Hematopoietic multipotent progenitor cell treated with erythropoietin and hydrocortisone succinate and interleukin-3 and kit ligand, for 15 days (in vitro differentiated cells): ENCODE measurements at places on chromosomes 16 and 17.
A peak's percentile ranks its signal among the peaks of the same experiment; 100 is the strongest.

GRCh38 chr16:58495521-58496331 lies 4.2 kb upstream of the NDRG4 start:
- no peak for DNase-seq

- DNase-seq: no peak
Observed at GRCh38 chr16:19185510-19185851, 17.4 kb downstream of the SYT17 start.

DNA sequence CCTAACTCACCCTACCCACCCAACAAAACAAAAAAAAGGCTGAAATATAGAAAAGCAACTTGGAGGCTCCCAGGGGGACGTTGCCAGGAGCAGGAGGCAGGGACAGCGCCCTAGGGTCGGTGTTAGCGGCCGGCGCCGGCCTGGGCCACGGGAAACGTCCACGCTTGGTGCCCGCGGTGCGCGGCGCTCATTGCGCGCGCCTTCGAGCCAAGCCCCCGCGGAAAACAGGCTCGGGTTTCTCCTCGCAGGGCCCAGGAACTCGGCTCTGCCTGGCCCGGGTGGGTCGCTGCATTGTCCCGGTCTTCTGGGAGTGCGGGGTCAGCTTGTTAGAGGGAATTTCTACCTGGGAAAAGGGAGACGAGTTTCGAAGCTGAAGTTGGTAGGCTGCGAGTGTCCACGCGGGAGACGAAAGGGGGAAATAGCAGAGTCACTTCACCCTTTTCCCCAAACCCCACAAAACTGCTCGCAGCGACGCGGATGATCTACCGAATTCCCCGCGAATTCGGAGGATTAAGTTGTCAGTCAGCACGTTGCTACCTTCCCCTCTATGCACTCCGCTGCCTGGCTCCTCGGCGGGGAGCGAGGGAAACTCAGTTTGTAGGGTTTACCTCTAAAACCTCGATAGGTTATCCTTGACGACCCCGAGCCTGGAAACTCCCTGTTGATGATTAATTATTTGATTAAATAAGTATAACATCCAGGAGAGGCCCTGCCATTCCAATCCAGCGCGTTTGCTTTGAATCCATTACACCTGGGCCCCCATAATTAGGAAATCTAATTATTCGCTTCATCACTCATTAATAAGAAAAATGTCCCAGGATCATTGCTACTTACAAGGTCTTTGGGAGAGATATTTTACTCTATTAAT lies 751 bp upstream of the FOXC2 start:
- no peak for DNase-seq

- DNase-seq: no peak
Observed at GRCh38 chr17:57614742-57615141, 130.4 kb downstream of the CCDC182 start.

DNA sequence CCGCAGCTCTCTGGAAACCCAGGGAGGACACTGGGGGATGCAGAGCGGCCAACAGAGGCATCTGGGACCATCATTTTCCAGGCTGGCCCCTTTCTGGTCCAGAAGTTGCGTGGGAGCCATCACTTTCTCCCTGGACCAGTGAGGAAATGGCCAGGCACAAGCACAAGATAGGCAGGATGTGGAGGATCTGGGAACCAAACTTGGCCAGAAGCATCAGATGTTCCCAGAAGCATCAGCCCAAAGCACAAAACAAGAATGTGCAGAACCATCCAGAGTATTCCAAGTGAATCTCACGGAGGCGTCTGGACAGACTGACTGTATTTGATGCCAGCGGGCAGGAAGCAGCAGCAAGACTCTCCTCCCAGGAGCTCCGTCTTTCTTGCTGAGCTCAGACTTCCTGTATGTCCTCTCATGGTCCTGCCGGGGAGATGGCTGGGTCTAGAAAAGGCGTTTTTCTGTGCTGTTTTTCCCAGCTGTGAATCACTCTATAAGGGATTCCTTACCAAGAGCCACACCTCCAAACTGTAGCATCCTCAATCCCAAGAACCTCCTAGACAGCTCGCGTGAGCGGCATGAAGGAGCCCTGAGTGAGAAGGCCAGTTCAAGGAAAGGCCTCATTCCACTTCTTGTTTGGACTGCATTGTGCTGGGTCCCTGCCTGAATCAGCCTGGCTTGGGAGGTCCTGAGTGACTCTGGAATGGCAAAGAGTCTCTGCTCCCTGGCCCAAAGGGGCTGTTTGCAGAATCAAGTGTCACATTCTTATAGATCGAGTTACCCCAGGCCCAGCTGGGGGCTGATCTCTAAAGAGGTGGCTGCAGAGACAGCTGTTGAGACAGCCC lies 49.5 kb upstream of the MTSS2 start:
- no peak for DNase-seq

GRCh38 chr16:87203060-87203656 lies 114.0 kb downstream of the C16orf95 start:
- DNase-seq: peak; percentile 55

DNA sequence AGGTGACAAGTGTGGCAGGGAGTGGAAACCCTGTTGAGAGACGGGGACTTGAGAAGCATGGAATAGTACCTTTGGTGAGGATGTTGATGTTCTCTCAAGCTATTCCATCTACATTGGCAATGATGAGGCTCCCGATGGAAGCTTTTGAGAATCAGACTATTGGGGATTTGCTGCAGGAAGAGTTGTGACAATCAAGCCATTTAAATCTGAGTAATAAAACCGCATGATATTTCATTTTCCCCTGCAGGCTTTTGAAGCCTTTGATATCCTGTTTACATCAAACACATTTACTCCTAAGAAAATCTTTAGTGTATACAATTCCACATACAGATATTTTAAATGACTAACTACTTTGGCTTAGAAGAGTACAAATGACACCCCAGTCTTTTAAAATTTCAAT lies 49.0 kb upstream of the CRYM start:
- no peak for DNase-seq

DNA sequence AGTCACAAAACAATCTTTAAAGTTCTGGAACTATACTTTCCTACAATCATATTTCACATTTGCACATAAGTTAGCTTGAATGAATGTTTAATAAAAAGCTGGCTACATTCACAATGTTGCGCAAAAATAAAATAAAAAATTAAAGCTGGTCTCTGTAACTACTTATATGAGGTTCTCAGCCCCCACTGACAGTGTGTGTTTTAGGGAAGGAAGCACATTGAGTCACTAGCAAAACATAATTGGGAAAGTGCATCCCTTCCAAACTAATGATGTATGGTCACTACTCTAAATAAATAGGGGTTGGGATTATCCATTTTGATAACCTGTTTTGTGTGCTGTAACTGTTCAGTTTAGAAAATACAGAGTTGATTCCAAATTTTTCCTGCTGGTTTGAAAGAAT lies 251.9 kb downstream of the IRX3 start:
- no peak for DNase-seq
